ENCODE measurements at places on chromosomes 7 and 10. TPM values are rescaled to one million over a fixed set of nuclear protein-coding genes. Genes with fewer than 3 reads are reported as not detected.

RARRES2 gene
- 252 TPM for total RNA-seq

TLX1 gene
- not detected for total RNA-seq

LIPN gene
- total RNA-seq = not detected

SUN3 gene
- 0.32 TPM for total RNA-seq

TMEM178B gene
- total RNA-seq = 6.8 TPM

- DNase-seq = no peak
Observed at GRCh38 chr10:128877936-128878335, 589.1 kb upstream of the MGMT start.

DNA sequence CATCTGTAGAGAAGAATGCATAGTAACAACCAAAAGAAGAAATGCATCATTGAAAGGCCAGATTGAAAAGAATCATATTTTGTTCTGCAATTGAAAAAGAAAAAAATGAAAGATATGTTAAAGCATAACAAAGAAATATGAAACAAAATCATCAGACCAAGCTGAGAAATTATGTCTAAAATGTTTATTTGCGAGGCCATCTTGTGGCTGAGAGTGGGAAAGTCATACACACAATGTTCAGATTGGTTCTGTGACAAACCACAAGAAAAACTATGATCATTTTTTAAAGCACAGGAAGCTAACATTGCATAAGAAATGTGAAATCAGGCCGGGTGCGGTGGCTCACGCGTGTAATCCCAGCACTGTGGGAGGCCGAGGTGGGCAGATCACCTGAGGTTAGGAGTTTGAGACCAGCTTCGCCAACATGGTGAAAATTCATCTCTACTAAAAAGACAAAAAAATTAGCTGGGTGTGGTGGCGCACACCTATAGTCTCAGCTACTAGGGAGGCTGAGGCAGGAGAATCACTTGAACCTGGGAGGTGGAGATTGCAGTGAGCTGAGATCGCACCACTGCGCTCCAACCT, 36.6 kb downstream of the ABCB5 start:
- DNase-seq = peak; percentile 49

GRCh38 chr10:17801507-17801906, 7.6 kb upstream of the MRC1 start:
- no peak for DNase-seq

- no peak for DNase-seq
Observed at GRCh38 chr10:80524190-80524909, 13.4 kb upstream of the SH2D4B start.

DNA sequence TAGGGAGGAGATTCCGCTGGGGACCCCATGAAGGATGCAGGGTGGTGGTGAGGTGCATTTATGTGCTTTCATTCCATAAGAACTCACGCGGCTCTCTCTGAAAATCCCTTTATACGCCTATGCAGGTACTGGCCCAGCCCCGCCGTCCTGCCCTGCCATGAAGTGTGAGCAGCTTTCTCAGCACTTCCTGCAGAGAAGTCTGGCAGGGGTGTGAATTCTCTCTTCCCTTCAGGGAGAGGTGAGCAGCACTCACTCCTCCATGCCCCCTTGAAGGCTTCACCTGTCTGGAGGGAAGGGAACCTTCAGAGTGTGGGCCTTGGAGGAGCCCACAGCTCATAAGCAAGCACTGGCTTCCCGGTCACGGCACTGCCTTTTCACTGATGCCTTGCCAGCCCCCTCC, 34.0 kb downstream of the PPP2R2D start:
- no peak for DNase-seq

DNA sequence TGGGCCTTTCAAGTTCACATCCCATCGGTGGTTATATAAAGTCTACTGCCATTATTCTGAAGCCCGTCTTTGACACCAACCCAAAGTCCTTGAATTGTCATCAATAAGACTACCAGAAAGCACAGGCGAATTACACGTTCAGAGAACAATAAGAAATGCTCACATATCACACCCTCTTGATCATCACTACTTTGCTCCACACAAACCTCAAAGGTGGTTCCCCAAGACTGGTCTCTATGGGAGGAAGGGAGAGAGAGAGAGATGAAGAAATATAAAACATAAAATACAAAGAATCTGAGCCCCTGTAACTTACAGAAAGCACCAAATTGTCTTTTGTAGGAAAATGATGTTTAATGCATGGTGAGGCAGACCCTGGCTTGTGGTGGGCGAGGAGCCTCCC, 4.4 kb downstream of the HIPK2 start:
- no peak for DNase-seq

GRCh38 chr10:67609996-67610793, 85.8 kb downstream of the CTNNA3 start:
- DNase-seq = no peak

- DNase-seq = peak; percentile 88
Observed at GRCh38 chr10:44706745-44707144, 204.4 kb upstream of the TMEM72 start.

DNA sequence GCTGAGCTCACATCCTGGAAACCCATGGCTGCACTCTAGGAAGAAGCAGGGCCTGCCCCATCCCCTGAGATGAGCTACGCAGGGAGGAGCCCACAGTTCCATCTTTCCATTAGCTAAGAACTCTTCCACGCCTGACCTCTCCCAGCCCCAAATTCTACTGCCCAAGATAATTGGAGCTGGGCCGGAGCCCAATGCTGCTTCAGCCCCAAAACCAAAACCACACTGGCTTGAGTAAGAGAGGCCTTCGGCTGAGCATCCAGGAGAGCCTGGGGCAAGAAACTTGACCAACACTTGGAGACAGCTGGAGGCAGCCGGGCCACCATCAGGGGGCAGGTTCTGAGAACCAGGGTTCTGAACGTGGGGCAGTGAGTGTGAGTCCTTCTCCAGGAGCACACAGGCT, 116.1 kb upstream of the ZMIZ1 start:
- peak; percentile 66 for DNase-seq
